ENCODE measurements at places on chromosomes 3 and 15.
A peak's percentile ranks its signal among the peaks of the same experiment; 100 is the strongest.

- no peak for DNase-seq
Measured at GRCh38 chr15:71203586-71204474, 88.6 kb downstream of the THSD4 start.

DNA sequence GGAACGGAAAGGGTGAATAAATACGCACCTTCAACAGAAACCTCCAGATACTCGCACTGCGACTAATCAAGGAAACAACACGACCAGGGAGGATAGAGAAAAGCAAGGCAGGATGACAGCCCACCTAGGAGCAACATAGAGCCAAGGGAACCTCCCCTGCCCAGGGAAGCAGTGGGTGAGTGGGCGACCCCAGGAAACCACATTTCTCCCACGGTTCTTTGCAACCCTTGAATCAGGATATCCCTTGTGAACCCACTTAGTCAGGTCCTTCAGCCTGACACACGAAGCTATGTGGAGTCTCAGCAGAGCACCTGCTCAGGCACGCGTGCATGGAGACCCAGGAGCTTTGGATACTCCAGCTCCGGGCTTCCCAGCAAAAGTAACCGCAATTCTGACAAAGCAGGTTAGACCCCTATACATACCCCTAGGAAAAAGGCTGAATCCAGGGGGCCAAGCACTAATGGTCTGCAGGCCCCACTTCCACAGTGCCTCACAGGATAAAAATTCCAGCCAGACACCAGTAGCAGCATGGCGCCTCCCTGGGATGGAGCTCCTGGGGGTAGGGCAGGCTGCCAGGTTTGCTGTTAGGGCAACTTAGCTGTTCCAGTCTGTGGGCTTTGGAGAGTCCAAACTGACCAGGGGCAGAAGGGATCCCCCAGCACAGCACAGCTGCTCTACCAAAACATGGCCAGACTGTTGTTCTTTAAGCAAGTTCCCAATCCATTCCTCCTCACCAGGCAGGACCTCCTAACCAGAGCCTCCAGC, 38.4 kb upstream of the PXYLP1 start:
- no peak for DNase-seq

DNA sequence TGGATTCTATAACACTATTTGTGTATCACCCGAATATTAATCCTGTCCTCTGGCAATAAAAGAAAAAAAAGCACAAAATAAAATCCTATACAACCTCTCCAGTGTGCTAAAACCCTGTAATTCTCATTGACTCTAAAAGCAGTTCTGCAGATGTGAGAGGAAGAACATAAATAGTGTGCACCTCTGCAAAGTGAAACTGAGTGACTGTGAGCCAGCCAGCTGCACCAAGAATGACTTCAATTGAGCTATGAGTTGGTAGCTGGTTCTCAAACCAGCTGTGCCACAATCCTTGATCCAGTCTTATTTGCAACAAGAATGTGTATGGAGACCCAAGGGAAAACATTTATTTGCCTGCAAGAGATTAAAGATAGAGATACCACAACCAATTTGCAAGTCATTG, 31.2 kb upstream of the COL8A1 start:
- DNase-seq, result no peak

DNA sequence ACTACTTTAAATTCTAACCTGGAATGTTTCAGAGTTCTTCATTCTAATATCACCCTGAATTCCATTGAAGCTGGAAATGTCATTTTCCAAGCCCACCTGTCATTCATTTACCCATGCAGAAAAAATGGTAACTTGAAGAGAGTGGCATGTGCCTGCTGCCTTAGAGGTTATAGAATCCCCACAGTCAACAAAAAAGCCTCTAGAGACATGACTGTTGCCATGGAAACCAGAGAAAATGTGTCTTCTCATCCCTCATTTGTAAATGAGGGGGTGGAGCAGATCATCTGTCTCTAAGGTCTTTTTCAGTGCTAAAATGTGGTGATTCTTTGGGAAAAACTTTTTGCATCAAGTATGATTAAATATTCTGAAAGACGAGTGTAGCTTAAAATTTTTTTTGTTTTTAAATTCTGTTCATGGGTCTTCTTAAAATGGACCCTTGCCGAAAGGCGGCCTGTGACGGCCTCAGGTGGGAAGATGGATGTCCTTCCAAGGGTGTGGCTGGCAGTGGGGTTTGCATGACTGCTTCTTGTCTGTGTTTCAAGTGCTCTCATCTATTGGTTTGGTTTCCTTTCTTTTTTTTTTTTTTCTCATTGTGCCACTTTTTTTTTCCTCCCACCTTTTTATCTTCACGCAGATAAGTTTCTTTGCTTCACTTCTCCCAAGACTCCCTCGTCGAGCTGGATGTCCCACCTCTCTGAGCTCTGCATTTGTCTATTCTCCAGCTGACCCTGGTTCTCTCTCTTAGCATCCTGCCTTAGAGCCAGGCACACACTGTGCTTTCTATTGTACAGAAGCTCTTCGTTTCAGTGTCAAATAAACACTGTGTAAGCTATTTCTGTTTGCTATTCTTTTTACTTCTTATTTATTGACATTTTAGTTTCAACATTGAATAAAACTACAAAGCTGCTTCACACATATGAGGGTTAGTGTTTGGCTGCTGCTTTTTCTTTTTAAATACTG, 23.0 kb downstream of the TPM1 start:
- no peak for DNase-seq

DNA sequence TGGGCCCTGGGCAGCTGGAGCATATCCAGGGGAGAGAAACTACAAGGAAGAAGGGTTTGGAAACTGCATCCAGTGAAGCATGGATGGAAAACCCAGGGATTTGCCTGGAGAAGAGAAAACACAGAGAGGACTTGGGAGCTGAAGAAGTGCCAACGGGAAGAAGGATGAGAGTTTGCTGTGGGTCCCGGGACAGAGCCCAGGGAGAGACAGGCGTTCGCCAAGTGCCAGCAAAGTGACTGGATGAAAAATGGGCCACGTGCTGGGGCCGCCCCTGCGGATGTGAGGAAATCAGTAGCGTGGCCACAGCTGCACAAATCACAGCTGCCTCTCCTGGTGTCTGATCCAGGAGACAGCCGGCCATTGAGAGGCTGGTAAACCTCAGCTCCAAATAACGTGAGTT, 70.4 kb downstream of the HES1 start:
- no peak for DNase-seq

- DNase-seq, result no peak
Measured at GRCh38 chr3:174355505-174355904, 503.6 kb upstream of the NAALADL2 start.

DNA sequence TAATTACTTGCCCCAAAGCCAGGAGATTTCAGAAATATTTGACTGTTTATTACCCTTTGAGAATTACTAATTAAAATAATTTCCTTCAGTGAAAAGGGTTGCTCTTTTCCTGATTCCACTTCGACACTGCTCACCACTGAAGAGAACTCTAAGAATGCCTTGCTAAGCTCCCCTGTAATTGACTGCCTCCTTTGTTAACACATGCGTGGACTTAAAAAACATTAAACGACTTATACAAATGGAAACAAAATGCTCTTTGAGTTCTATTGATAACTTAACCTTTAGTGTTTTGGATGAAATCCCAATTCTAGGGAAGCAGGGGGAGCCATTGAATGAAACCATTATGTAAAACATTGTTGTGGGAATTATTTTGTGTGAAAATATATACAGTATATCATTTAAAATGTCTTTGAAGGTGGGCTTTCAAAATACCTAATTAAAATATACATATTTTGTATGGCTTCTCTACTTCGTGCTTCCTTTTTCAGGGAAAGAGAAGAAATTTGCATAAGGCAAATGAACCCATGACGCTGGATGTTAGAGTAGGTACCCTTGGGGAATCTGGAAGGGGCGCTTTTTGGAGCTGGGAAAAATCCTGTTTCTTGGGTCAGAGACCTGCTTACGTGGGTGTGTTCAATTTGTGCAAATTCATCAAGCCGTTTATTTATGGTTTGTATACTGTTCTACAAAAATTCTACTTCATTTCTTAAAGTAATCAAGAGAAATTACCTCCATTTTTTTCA, 64.2 kb downstream of the WWTR1 start:
- DNase-seq, result no peak

- DNase-seq, result no peak
Measured at GRCh38 chr3:123351501-123351900, 97.4 kb downstream of the ADCY5 start.

- DNase-seq, result no peak
Measured at GRCh38 chr15:34789326-34789725, 6.0 kb downstream of the ACTC1 start.

DNA sequence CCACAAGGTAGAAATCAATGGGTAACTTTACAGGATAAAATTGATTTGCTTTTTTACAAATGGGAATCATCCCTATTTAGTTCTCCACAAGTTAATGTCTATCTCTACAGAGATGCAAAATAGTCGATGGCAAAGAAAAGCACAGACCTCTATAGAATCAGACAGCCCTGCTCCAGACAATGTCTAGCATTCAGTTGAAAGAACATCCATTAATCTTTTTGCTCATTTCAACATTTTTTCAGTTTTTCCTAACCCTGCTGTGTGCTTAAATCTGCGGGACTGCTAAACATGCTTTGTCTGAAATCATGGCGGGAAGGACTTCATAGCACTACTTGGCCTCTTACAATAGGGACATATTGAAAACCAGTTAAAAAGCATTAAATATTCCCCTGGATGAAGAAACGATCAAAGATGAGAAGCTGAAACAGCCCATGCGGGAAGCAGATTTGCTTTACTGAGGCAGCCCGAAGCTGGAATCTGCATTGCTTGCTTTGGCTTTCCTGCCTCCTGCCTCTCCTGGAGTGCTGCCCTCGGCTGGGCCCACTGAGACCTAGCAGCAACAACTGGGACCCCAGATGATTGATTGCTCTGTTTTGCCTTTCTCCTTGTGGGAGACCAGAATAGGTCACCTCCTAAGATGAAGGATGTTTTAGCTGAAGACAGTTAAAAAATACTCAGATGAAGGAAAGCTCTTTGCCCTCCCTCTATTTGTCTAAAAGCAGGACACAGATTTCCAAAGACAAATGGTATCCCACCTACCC, 38.5 kb upstream of the RASGRP1 start:
- no peak for DNase-seq

GRCh38 chr3:76400141-76400540, 614.8 kb upstream of the ZNF717 start:
- DNase-seq, result no peak

GRCh38 chr3:127682561-127682960, 9.8 kb downstream of the ABTB1 start:
- DNase-seq, result no peak

DNA sequence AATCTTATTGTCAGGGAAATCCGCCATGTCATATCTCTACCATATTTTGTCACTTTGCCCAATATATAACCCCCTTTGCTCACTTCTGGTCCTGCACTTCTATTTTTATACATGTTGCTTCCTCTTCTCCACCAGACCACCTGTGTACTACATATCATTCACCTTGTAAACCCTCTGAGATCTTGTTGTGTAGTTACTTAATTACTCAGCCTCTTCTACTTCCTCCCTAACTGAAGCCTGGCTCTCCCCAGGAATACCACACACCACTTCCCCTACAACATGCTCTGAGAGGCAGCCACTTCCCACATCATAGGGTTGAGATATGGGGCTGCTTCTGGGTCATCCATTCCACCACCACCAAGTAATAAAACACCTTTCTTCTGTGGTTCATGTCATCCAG, 10.0 kb downstream of the HEXA start:
- DNase-seq, result no peak

- no peak for DNase-seq
Measured at GRCh38 chr3:124574012-124574411, 156.2 kb upstream of the UMPS start.

GRCh38 chr3:169666376-169667165, 3.1 kb upstream of the MECOM start:
- no peak for DNase-seq

DNA sequence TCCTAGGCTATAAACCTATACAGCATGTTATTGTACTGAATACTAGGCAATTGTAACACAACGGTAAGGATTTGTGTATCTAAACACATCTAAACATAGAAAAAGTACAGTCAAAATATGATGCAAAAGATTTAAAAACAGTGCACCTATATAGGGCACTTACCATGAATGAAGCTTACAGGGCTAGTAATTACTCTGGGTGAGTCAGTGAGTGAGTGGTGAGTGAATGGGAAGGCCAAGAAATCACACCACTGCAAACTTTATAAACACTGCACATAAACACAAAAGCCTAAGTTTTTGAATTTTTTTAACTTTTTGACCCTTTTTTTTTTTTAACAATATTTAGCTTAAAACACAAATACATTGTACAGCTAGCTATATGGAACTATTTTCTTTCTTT, 204.7 kb upstream of the CTNNB1 start:
- DNase-seq, result no peak

- no peak for DNase-seq
Measured at GRCh38 chr3:40557575-40558161, 32.9 kb downstream of the ZNF621 start.

DNA sequence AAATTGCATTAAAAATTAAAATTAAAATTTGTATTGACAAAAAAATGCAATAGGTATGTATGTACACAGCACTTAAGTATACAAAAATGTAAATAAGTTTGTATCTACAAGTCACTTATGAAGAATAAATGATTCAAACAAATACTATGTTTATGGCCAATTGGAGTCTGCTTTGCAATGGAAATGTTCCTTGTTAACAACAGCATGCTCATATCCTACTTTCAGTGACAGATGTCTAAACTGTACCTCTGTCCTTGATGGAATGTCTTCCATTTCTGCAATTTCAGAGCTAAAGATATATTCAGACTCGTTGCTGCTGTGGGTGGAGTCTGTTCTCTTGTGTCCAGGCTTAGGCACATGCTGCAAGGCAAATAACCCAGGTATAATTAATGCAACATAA, 64.1 kb upstream of the MYO5C start:
- DNase-seq, result no peak

- DNase-seq, result no peak
Measured at GRCh38 chr3:179750720-179751328, 98.0 kb downstream of the USP13 start.

DNA sequence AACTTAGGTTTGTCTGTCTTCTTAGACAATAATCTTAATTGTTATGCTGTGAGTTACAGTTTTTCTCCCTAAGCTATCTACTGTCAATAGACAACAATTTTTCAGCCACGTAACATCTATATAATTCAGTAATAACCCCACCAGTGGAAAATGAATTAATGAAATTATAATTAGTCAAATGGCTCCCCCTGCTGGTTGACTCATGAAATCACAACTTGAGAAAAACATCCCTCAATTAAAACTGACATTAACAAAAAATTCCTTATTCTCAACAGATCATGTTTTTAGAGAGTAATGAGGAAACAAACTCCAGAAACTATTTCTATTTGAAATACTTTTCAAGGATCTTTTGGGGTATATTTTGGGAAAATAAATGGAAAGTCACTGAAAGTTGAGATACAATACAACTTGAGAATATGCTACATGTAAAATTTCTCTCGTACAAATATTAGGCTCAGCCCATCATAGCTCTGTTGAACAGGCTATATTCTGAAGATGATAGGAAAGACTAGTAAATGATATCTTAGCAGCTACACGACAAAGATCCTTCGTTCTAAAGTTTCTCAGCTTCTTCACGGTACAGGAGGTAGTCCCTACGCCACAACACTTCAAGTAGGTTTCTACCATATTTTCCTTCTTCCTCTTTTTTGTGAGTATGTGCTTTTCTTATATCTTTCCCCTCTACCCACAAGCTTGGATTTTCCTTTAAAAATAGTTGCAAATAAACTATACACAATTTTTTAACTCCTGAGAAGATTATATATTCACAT, 20.7 kb downstream of the PPP1R2 start:
- DNase-seq, result peak; percentile 32
